NCI-H345 (cell line): ENCODE measurements at places on chromosomes 2 and 18.

- no peak for DNase-seq
Observed at GRCh38 chr18:79507076-79507545, 111.4 kb downstream of the NFATC1 start.

DNA sequence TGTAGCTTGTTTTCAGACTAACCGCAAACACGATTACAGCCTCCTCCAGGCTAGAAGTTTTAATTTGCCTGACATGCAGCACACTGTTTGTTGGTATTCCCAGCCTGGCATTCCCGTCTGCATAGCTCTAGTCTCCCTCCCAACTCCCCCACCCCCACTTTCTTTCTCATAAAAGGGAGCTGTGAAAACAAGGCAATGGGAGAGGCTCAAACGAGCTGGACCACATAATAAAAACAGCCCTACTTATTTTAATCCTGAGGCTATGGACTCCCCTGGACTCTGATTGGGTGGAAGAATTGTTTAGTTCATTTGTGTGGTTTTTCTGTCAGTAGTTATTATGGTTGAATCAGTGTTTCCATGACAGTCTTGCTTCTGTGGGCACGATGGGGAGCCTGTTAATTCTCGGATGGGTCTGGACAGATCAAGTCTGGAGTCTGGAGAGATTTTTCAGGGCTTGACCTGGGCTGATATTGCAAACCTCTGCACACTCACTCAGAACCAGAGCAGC is 1.2 kb downstream of the STON1 start:
- no peak for DNase-seq

DNA sequence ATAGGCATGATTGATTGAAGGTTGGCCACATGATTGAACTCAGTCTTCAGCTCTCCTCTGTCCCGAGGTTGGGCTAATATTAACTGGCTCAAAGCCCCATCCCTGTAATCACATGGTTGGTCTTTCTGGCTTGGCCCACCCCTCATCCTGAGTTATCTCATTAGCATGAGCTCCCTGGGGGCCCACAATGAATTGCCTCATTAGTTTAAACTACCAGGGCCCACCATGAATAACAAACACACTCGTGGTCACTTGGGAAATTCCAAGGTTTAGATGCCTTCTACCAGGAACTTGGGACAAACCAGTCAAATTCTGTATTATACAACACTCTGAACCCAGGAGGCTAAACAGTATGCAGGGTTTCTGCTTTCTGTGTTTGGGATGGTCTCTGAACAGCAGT is 121.7 kb upstream of the B3GNT2 start:
- no peak for DNase-seq

DNA sequence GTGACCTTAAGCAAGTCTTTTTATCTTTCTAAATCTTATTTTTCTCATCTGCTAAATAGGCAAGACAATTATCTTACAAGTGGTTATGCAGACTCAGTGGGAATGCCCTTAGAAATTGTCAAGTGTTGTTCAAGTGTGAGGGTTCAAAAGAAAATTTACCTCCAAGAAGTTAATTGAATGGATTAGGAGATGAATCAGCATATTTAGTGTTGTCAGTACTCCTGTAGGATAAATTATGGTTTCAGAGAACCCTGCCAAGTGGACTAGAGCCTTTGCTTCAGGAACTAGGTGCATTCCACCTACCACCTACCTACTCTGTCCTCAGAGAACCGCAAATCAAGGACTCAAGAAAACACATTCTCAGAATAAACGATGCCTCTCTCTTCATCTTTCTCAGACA is 69.8 kb upstream of the KCTD1 start:
- DNase-seq = no peak

GRCh38 chr18:6719098-6719846 is 10.2 kb upstream of the ARHGAP28 start:
- no peak for DNase-seq

- DNase-seq = no peak
Observed at GRCh38 chr2:24010477-24011249, 778 bp downstream of the MFSD2B start.
